ENCODE measurements at places on chromosomes 3 and 15.

DNA sequence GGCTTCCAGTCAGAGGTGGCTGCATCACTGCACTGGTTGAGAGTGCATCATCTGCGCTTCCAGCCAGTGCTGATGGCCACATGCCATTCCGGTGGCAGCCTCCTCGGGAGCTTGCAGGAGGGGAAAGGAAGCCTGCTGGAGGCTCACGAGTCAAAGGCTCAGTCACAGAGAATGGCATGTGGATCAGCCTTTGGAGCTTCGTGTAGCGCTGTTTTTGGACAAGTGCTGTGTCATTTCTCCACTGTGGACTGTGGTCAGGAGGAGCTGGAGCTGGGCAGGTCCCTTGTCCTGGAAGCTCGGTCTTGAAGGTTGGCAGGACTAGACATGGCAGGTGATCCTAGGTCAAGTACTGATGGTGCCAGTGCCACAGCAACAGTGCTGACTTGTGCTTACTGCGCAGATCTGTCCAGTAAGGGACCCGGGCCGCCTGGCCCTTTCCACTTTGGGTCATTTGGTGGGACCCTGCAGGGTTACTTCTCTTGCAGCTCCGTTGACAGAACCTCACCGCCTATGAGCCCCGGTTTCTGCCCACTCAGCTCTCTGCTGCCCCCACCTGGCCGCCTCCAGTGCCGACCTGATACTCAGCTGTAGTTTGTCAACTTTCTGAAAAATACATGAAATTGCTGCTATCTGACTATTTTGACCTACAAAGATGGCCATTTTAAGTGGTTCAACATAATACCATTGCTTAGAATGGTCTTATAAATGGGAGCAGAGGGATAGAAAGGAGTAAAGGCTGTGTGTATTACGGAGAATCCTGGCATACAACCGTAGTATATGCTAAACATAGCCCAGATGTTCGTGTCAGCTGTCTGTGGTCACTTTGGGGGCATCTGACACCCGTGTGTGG is 27.6 kb upstream of the TRPM1 start:
- peak; percentile 67 for DNase-seq

GRCh38 chr3:118239253-118239652 is 795.4 kb downstream of the IGSF11 start:
- no peak for DNase-seq

GRCh38 chr3:24639481-24640329 is 145.1 kb upstream of the THRB start:
- no peak for DNase-seq

GRCh38 chr3:38235466-38235865 is 30.1 kb upstream of the SLC22A13 start:
- no peak for DNase-seq

DNA sequence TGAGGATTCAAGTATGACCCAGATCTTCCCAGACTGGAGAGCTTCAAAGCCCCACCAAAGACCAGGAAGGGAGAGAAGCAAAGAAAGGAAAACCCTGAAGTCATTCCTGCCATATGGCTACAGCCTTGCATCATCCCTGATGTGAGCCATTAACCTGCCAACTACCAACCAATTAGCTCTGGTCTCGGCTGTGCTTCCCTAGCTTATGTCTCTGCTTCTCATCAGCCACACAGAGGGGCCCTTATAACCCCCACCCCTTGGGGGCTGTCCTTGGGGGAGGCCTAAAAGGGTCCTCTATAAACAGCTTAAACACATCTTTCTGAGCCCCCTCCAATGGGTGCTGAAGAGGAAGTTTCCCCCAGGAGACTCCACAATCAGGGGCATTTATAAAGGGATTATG is 52.8 kb downstream of the NOX5 start:
- DNase-seq = no peak

DNA sequence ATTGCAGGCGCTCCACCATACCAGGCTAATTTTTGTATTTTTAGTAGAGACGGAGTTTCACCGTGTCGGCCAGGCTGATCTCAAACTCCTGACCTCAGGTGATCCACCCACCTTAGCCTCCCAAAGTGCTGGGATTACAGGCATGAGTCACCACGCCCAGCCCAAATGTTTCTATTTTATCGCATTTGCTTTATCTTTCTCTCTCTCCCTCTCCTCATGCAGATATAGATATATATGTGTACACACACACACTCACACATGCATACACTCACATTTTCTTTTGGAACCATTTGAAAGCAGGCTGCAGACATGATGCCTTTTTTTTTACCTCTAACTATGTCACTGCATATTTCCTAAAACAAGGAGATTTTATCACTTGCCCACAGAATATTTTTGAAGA is 7.3 kb upstream of the MCCC1 start:
- DNase-seq = no peak

DNA sequence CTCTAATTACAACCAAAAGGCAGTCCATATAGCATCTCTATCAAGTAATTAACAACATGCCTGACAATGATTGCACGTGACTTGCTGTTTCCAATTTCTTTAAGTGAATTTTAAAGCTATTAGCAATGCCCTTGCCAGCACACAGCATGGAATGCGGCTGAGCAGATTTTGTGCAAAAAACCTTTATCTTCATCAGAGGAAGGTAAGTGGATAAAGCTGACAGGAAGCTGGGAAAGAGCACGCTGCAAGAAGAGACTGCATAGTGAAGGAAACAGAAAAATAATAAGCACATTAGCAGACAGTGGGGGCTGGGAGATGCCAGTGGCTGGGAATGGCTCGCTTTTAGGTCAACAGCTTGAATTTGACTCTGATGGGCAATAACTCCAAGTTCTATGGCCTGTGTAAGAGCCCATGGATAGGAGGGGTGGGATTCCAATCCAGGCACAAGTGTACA is 138.8 kb downstream of the PDZRN3 start:
- no peak for DNase-seq

- DNase-seq = no peak
Observed at GRCh38 chr3:39358333-39358732, 24.8 kb upstream of the SLC25A38 start.

DNA sequence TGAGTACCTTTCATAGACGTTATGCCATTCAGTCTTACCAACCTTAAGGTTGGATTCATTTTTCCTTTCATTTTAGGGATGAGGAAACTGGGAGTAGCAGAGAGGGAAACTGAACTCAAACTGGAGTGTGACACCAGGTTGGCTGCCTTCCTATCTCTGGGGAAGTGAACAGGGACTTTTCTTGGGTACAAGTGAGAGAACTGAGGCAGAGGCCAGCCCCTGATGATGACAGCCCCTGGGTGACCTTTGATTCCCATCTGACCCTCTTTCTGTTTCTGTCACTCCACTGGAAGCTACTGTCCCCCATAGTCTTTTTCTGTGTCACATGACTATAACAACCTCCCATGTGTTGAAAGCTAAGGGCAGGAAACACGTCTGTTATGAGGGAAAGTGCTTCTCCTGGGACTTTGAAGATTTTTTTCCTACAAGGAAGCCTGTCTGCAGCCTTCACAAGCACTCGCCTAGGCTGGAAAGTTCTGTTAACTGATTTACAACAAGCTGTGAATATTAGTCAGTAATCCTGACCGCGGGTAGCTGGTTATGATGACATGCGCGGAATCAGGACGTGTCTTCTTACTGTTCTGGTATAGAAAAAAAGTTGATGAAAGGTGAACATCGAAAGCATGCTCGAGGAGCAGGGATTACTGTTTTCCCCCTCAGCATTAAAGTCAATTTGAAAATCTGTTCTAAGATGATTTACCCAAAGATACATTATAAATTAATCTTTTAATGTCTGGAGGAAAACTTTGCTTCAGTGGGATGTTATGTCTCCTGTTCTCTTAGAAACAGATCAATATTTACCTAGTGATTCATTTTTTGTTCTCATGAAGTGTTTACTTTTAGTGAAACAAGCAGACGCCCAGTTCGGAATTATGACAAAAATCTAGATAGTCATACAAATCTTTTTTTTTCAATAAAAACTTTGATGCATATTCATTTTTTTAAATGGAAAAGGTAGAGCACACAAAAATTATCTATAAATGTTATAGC is 31.5 kb downstream of the ABHD2 start:
- no peak for DNase-seq

GRCh38 chr3:182455011-182455410 is 338.3 kb upstream of the ATP11B start:
- DNase-seq = no peak

DNA sequence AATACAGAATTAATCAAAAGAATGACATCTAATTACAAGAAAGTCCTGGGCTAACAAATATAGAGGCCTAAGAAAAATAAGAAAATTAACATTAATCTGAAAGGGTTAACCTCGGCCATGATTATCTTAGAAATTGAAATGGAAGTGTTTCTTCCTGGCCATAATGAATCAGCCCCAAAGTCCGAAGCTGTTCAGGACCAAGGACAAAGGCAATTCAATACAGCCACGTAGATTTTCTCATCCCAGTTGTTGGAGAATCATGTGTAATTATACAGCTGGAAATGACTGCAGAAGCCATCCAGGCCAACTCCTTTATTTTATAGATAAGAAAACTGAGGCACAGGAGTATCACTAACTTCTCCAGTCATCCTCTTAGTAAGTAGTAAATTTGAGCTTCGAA is 38.0 kb upstream of the GBE1 start:
- DNase-seq = no peak

- DNase-seq = no peak
Observed at GRCh38 chr15:73142802-73143762, 90.8 kb downstream of the NEO1 start.

DNA sequence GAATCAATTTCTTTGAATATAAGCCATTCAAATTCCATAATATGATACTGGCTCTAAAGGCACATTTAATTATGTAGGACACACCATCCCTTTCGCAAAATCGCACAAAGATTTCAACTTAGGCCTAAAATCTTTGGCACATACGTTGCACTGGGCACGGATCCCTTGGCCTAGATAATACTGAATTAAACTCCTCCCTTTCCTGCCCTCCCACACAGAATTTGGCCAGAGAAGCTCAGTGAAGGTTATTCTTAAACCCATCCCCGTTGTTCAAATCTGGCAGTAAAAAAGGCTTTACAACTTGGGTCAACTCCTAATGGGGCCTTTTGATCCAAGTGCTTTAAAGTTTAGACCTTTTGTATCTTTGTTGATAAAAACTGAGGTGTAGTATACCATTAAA is 247.2 kb downstream of the PTPRG start:
- no peak for DNase-seq

Data from stimulated activated CD4-positive, alpha-beta T cell treated with anti-CD3 and anti-CD28 coated beads, Interleukin-15, amount 100 ng/mL, for 1 hour (primary cell).